ENCODE measurements at places on chromosomes 6 and 20.

DNA sequence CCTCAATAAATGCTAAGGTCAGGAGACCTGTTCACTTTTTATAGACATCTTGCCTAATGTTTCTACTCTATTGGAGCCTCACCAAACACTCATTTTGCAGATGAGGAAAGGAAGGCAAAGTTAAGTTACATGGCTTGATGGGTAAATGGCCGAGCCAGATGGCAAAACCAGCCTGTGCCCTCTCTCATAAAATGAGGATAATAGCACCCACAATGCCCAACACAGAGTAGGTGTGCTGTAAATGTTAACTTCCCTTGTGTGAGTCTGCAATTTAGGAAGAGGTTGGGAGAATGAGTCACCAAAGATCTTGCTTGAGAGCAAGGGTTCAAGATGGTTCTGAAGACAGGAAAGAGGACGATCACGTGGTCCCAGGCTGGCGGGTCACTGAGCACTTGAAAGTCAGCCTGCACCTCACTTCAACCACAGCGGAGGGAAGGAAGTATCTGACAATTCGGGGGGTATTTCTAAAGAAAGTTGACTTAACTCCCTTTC lies 3.3 kb downstream of the KCNK5 start:
- no peak for DNase-seq

DNA sequence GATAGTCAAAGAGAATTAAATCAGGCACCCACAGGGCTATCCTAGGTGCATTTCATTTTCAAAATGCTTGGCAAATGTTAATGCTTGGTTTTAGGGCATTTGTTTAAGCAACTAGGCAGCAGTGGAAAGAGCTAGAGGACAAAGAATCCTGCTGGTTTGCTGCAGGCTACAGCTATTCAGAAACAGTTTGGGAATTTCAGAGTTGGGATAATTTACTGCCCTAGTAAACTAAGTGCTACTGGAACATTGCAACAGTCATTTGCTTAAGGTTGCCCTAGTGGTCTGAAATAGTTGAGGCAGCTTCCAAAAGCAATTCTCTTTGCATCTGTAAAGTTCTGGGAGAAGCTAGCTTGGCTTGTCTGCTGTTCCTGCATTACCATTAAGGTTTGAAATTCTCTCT lies 312.7 kb downstream of the LAMA2 start:
- no peak for DNase-seq

DNA sequence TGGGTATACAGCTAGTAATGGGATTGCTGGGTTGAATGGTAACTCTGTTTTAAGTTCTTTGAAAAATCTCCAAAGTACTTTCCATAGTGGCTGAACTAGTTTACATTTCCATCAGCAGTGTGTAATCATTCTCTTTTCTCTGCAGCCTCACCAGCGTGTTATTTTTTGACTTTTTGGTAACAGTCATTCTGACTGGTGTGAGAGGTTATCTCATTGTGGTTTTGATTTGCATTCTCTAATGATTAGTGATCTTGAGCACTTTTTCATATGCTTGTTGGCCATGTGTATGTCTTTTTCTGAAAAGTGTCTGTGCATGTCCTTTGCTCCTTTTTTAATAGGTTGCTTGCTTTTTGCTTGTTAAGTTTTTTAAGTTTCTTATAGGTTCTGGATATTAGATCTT lies 194.2 kb upstream of the PHACTR1 start:
- no peak for DNase-seq

- DNase-seq = no peak
These were observed 61.4 kb downstream of the NPEPL1 start for GRCh38 chr20:58753922-58754551.

DNA sequence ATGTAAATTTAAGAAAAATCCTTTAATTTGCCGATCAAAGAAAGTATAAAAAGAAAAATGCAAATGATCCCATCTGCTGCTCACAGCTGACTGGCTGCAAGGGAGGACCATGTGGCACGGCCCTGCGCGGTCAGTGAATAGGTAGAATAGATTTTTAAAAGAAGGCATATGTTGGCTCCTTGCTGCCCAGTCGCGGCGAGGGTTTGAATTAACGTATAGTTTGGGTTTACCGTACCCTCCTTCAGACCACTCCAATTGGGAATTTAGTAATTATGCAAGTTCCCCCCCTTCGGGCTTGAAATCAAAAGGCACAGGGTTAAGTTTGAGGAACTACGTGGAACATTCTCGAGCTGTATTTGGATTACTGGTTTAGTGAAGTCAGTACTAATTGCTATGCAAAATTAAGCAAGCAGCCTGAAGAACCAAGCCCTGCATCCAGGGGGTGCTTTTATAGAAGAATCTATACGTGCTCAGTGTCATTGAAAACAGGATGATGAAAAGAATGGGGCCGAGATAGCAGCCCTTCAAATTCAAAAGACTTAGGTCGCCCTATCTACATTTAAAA lies 1.1 kb upstream of the BEND3 start:
- DNase-seq = no peak

DNA sequence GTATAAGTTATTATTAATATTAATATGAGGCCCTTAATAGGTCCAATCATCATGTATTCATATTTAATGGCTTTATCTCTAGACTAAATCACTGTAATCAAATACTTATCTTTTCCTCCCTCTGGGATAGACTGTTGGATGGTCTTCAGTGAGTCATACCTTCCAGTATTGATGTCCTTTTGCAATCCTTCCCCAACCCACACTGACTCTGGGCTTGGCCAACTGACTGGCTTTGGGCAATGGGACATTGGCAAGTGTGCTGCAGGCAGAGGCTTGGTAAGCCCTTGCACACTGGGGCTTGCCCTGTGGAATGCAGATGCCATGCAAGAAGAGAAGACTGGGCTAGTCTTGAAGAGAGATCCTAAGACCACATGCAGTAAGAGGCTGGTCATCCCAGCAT lies 136.6 kb downstream of the CCDC170 start:
- DNase-seq = no peak

- DNase-seq = no peak
These were observed 150.3 kb downstream of the GRIK2 start for GRCh38 chr6:101543796-101544195.

DNA sequence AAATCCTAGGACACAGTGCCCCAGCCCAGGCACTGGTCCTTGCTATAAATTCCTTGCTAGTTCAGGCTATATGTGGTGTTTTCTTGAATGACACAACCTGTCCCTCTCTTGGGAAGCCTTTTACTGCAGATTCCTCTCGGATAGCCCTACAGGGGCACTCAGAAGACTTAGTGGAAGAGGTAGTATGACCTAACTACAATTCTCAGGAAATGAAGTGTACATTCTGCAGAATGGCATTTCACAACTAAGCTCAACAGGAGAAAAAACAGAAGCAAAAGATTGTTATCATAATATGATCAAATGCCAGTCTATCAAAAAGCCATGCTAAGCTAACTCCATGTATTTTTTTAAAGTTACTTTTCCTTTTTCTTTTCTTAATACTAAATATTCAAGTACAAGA lies 66.3 kb upstream of the FBXL4 start:
- DNase-seq = no peak

GRCh38 chr6:131980791-131981623 lies 29.8 kb upstream of the CCN2 start:
- DNase-seq = no peak

DNA sequence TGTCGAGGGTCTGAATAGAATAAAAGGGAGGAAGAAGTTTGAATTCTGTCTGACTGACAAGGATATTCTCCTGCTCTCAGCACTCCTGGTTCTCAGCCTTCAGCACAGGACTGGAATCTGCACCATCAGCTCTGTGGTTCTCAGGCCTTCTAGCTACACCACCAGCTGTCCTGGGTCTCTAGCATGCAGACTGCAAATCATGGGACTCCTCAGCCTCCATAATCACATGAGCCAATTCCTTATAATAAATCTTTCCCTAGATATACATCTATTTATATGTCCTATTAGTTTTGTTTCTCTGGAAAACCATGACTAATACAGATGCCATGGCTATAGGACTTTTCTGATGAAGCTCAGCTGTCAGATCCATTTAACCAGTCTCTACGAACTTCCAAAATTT lies 132.8 kb upstream of the ECI2 start:
- no peak for DNase-seq

GRCh38 chr20:62576815-62577489 lies 65.4 kb upstream of the SLCO4A1 start:
- peak; percentile 65 for DNase-seq

- no peak for DNase-seq
These were observed 49.2 kb upstream of the IL17A start for GRCh38 chr6:52136934-52137467.

- DNase-seq = no peak
These were observed 88.4 kb upstream of the SGK1 start for GRCh38 chr6:134406311-134406710.

DNA sequence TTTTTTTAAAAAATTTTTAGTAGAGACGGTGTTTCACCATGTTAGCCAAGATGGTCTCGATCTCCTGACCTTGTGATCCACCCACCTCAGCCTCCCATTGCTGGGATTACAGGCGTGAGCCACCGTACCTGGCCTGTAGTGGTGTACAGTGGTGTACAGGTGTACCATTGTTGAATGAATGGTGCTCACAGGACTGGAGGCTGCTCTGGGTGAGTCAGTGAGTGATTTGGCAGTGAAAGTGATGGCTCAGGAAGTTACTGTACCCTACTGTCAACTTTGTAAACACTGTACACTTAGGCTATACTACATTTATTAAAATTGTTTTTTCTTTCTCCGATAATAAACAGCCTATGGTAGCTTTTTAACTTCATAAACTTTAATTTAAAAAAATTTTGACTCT lies 122.8 kb upstream of the EEF1E1 start:
- no peak for DNase-seq

DNA sequence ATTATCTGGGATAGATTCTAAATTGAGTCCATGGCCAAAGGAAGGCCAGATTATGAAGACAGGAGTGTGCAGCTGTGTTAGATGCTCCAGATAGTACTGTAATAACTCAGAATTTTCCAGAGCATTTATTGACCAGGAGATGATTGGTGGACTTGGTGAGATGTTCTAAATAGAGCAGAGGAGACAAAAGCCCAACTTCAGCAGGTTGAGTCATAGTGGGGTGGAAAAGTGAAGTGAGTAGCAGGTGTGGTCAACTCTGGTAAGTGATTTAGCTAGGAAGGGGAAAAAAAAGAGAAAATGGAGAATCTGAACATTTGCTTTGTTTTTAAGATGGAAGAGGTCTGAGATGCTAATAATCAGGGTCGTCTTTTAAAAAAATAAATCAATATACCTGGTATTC lies 227.4 kb downstream of the TMEM200A start:
- no peak for DNase-seq

- no peak for DNase-seq
These were observed 45.0 kb upstream of the ZBTB24 start for GRCh38 chr6:109527989-109528388.

- DNase-seq = peak; percentile 77
These were observed 106.5 kb upstream of the LAMP5 start for GRCh38 chr20:9407805-9408421.

GRCh38 chr6:10417681-10418104 lies 2.8 kb upstream of the TFAP2A start:
- peak; percentile 45 for DNase-seq

DNA sequence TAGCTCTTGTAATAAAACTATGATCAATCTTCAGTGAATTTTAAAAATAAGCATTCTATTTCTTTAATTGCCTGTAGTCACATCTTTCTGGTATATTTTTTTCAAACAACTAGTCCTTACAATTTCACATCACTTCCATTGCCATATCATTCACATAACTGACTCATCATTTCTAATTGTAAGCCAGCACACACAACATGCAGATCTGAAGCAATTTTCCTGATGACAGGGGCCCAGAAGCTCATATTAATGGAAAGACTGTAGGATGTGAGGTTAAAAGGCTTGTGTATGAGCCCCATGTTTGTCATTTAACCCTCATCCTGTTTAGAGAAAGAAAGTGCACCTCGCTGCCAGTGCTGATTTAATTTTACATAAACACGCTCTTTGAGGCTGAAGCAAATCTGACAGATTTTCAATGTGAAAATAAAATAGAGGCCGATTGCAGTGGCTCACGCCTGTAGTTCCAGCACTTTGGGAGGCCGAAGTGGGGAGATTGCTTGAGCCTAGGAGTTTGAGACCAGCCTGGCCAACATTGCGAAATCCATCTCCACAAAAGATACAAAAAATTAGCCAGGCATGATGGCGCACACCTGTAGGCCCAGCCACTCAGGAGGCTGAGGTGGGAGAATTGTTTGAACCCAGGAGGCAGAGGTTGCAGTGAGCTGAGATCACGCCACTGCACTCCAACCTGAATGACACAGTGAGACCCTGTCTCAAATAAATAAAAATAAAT lies 40.1 kb upstream of the LTV1 start:
- no peak for DNase-seq

DNA sequence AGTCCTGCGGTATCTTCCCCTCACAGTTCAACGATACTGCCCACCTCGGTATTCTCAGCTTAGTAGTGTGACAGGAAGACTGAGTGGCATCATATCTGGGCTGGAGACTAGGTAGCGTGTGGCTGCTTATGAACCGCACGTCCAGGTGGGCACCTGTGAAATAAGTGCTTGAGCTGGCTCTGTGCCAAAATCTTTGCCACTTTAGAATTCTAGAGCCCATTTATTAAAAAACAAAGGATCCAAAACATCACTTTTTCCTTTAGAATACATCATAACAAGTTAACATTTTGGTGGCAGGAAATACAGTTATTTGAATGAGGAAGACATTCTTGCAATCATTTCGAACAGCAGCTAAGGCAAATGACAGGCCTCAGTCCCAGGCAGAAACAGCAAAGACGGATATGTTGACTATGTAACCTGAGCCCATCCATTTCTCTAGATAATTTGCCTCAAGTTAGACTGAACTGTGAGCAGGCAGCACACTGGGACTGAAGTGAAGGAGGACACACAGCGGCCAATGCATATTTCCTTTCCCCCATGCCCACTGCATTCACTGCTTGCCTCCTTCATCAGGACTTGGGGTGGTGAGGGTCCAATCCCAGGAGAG lies 136.6 kb downstream of the GMDS start:
- DNase-seq = no peak

GRCh38 chr6:56708810-56709597 lies 66.3 kb upstream of the DST start:
- peak; percentile 19 for DNase-seq

DNA sequence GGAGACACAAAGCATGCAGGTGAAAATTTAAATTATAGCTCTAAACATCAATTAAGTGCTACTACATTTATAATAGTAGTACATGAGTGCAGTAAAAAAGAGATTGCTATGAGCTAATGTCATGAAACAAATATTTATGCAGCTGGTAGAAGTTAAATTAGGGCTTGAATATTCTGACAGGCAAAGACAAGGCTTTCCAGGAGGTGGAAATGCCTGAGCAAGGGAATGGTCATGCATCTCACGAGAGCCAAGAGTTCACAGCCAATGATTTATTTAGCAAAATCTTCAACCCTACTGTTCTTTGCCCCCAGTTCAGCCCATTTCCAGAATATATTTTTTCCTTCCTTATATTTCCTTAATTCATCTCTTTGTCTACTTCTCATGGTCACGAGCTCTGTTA lies 128.9 kb downstream of the HIVEP2 start:
- DNase-seq = no peak

DNA sequence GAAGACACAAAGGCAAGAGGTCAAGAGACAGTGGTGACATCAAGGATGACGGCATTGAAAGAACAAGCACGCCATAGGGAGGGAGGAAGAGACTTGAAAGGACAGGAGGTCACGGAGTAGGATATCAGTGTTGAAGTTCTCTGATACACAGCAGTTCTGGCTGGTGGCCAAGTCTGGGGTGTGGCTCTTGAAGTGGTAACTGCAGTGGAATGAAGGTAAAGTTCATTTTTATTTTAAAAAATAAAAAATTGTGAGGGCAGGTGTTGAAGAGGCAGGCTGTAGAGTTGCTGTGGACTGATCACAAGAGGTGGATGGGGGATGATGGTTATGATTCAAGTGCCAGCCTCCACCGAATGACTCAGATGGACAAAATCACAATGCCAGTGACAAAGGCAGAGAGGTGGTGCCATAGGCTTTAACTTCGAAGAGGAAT lies 53.2 kb upstream of the BMP2 start:
- no peak for DNase-seq

- DNase-seq = no peak
These were observed 25.9 kb downstream of the ACSS1 start for GRCh38 chr20:25032065-25032477.

All from retina (tissue), 1 donor.